ENCODE measurements at places on chromosomes 7 and 10.

DNA sequence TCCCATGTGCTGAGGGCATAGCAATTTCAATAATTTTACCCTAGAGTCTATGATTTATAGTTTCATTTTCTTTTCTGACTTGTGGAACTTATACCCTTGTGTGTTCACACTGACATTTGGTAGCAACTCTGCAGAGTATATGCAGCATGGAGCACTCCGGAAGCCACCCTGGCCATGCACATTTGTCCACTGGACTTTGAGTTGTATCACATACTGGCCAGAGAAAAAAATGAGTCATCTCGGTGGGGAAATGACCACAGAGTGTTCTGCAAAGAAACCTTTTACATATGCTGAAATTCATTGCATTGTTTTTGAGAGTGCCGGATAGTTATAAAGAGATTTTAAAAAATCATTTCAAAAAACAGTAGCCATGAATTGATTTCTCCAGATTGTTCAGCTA, 164.8 kb upstream of the COBL start:
- no peak for DNase-seq

DNA sequence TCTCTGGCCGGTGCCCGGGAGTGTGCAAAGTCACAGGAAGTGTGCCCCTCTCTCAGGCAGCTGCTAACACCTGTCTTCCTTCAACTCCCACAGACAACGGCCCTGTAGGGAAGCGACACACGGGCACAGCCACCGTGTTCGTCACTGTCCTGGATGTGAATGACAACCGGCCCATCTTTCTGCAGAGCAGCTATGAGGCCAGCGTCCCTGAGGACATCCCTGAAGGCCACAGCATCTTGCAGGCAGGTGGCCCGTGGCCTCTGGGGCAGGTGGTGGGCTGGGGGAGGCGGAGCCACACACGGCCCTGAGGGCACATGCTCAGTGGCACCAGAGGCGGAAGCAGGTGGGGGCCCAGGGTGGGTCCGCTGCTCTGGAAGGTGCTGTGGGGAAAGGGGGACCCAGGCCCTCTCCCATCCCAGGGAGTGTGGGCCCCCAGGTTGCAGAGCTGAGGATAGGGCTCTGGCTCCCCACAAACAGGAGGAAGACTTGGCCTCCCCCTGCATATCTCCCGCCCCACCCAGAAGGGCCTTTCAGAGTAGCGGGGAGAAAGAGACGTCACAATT, 6.9 kb downstream of the C10orf105 start:
- no peak for DNase-seq

DNA sequence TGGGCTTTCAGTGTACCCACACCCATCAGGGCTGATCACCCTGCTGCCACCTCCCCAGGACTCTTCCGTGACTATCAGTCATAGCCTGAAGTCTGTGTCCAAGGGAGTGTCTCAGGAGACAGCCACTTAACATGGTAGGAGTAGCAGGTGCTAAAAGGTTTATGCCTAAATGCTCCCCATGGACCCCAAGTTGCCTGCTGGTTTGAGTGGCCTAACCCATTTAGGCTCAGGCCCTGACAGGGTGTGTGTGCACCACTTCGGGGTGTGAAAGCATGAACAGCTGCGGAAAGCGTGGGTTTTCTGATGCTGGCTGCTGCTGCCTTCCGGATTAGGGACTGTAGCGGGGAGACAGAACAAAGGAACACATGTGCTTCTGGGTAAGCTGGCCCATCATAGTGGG, 93.2 kb upstream of the SAMD8 start:
- DNase-seq, result no peak

DNA sequence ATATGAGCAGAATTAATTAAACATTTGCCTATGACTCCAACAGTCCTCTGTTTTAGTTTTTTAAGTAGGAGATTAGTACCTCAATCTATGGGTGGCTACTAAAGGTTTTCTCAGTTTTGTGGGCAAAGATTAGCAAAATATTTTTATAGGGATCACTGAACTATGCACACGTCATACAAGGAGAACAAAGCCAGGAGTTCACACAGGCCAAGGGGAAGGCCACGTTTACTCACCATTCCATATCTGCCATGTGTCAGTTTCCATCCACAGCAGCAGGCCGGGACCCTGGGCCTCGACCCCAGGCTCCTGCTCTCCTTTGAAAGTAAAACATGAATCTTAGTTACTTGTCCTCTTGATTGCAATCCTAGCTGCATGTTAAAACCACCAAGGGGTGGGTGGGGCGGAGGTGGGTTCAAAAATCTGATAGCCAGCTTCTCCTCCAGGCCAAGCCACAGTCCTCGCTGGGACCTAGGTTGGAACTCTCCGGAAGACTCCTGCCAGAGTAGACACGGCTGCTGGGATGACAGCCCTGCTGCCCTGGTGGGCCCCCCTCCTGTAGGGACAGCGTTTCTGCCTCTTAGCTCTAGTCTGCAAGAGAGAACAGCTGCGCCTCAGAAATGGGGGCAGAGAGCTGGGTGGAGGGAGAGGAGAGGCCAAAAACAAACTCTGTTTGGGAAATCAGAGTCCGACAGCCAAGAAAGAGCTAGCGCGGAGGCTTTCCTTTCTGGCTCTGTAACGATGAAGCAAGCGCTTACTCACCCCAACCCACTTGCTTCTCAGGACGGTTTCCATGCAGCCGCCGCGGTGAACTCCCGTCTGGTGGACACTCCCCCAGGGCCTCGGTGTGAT, 35.6 kb downstream of the PITRM1 start:
- no peak for DNase-seq

DNA sequence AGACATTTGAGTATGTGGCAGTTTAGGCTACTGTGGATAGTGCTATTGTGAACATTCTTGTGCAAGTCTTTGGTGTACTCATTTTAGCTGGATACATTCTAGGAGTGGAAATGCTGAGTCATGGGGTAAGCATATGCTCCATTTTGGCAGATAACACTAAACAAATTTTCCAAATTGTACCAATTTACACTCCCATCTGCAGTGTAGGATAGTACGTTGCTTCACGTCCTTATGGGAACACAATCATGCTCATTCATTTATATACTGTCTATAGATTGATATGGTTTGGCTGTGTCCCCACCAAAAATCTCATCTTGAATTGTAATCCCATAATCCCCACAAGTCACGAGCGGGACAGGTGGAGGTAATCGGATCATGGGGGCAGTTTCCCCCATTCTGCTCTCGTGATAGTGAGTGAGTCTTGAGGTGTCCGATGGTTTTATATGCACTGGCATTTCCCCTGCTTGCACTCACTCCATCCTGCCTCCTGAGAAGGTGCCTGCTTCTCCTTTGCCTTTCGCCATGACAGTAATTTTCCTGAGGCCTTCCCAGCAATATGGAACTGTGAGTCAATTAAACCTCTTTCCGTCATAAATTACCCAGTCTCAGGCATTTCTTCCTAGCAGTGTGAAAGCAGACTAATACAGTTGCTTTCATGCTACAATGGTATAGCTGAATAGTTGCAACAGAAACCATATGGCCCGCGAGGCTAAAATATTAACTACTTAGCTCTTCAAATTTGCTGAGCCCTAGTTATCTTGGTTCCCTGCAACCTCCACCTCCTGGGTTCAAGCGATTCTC, 25.6 kb downstream of the RNF216 start:
- DNase-seq, result no peak

DNA sequence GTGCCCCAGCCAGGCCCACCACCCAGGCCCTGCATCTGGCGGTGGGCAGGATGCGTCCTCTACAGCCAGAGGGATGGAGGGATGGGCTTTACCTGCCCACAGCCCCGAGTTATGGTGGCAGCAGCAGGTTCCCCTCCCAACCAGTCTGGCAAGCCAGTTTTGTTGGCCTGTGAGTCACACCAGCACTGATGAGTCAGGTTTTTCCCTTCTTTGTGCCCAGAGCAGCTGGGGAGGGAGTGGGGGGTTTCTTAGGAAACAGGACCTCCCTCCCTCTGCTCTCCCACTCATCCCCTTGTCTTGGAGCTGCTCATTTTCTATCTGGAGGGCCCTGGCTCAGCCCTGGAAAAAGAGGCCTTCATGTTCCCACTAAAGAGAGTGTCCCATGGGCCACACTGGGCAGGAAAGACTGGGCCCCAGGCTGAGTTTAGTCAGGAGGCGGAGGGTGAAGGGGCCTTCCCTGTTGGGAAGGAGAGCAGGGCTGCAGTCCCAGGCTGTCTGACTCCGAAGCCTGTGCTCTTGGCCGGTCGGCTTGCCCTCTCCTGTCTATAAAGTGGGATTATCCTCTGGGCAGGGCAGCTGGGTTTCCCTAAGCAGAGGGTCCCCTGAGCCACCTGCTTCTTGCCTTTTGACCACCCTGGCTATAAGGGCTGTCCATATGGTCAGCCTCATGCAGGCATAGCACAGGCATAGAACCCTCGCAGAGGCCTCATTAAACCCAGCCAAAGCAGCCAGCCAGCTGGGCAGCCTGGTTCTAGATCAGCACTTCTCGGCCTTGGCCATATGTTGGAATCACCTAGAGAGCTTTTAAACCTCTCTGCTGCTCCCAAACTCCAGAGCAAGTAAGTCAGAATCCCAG, 30.2 kb upstream of the ANKRD2 start:
- DNase-seq, result peak; percentile 73

DNA sequence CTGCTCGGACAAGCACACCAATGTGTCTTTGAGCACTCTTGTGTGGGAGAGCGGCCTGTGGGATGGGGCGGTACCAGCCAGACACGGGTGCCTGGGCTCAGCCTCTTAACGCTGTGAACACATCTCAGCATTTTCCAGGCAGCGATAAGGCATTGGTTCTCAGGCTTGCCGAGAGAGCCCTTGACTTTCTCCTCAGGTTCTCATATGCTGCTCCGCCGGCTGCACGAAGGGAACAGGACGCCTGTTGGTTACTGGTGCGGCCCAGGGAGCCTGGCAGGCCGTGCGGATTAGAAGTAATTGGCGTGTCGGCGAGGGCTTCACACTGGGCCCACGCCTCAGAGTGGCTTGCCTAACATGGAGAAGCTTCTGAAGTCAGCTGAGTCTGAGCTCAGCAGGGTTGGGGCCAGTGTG, 456.7 kb upstream of the FOXK1 start:
- no peak for DNase-seq

Measured in smooth muscle cell of the brain vasculature (primary cell).